RWPE2 (cell line): ENCODE measurements at places on chromosomes 7 and 10.

DNA sequence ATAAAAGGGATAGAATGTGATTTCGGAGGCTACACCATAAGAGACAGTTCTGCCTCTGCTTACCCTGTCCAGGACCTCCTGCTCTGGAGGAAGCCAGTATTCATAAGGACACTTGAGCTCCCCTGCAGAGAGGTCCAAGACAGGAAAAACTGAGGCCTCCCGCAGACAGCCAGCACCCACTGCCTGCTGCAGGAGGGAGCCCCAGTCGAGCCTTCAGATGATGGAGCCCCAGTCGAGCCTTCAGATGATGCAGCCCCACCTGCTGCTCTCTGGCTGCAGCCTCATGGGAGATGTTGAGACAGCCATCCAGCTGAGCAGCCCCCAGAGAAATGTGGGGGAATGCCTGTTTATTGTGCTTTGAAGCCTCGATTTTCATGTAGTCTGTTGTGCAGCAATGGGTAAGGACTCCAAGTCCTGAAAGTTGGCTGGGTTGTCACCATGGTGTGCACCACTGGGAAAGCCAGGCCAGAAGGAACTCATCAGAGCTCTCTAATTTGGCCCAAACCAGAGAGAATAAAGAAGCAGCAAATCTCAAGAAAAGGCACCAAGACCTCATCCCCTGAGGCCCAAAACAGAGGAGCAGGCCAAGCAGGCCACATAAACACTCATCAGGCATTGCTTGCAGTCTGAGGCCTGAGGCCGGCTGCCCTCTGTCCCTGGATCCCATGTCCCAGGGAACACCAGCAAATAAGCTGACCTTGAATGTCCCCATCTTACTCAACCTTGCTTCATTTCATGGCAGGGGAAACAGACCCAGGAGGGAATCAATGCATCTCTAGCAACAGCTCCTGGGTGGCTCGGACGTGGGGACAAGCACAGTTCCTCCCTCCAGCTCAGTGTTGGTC lies 30.9 kb downstream of the CALML5 start:
- no peak for DNase-seq

- no peak for DNase-seq
These were observed 381.0 kb upstream of the TPK1 start for GRCh38 chr7:145216866-145217265.

DNA sequence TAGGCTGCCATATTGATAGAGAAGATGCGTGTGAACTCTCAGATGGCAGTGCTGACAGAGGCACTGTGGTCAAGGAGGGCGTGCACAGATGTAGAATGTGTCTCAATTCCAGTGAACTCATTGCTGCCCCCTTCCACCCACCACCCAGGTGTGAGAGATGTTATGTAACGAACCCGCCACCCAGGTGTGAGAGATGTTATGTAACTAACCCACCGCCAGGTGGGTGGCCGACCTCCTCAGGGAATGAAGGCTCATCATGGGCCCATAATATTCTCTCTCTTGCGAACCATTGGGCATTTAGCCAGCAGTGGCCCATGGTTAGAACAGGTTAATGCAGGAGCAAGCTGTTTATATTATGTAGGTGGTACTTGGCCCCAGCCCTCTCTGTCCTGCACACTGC lies 140.4 kb upstream of the MTPN start:
- DNase-seq, result no peak

DNA sequence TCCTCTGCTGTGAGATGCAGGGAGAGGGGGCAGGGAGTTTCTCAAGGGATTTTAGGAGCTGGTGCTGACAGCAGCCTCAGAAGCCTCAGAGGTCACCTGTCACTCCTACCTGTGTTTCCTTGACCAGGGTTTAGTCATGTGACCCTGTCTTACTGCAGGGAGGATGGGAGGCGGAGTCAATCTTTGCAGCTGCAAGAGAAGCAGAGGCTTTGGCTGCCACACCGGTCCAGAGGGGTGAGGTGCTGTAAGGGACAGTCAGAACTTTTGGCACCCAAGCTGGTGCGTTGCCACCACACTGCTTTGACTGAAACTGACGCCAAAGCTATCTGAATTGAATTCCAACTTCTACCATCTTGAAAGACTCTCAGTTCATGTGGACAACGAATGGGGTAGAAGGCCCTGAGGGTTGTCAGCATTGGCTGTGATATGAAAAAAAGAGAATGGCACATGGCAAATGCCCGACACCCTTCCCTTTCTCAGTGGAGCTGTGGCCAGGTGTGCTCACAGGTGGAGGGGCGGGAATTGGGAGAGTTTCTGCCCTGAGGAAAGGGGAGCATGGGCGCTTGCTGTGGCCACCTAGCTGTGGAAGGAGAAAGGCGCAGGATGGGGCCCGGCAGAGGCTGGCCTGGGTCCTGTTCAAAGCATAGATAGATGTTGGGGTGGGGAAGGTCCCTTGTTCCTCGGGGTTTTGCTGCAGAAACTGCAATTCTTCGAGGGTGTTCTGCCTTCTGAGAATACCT lies 69.3 kb downstream of the ARHGAP22 start:
- DNase-seq, result no peak

GRCh38 chr7:139598642-139599041 lies 75.2 kb downstream of the CLEC2L start:
- no peak for DNase-seq

DNA sequence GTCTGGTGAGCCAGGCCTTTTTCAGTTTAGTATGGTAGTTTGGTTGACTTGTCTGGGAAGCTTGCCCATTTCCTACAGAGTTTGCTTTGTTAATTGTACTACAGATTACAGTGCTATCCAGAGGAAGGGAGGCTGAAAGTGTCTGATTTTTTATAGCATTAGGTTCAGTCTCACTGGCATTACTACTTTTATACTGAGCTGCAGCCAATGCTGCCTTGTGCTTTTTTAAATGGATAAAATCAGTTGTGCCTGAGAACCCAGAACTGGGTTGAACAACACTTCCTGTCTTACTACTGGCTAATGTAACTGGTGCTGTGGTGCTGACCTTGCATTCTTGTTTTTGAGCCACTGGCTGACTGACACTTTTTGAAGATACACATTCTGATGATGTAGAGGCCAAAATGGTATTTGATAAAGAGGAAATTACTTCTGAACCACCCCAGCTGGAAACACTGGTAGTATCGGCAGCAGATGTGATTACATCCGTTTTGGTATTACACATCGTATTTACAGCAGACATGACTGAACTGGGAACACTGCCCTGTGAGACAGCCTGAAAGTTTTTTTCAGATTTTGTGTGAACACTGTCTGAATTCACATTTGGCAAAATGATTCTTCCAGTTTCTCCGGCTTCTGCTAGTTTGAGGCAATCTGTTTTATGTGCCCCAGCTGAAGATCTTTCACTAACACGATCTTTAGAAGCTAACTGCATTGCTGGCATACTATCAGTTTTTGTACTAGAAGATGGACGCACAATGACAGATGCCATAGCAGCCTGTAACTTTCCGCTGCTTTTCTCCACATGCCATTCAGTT lies 74.1 kb downstream of the NRBF2 start:
- DNase-seq, result no peak

- DNase-seq, result no peak
These were observed 193.0 kb downstream of the PCDH15 start for GRCh38 chr10:54607983-54608382.

DNA sequence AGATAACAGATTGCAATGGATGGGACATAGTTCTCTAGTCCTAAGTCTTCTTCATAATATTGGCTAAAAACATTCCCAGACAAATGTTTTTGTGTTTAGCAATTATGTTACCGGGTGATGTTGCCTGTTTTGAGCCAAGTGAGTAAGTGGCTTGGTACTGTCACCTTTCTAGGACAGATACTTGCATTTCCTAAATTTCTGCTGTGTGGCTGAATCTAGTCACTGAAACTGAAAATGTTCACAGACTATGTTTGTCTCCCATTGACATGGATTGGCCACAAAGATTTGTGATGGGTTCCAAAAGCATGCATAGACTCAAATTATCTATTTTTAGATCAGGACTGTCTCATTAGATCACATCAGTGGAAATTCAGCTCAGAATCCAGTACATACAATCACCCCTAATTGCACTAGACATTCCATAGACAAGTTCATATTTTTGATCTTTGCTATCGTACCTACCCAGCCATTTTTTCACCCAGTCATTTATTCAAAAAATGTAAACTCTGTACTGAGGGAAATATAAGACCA lies 1222.1 kb upstream of the AUTS2 start:
- DNase-seq, result no peak

- DNase-seq, result no peak
These were observed 2.6 kb downstream of the FLNC start for GRCh38 chr7:128832880-128833147.

DNA sequence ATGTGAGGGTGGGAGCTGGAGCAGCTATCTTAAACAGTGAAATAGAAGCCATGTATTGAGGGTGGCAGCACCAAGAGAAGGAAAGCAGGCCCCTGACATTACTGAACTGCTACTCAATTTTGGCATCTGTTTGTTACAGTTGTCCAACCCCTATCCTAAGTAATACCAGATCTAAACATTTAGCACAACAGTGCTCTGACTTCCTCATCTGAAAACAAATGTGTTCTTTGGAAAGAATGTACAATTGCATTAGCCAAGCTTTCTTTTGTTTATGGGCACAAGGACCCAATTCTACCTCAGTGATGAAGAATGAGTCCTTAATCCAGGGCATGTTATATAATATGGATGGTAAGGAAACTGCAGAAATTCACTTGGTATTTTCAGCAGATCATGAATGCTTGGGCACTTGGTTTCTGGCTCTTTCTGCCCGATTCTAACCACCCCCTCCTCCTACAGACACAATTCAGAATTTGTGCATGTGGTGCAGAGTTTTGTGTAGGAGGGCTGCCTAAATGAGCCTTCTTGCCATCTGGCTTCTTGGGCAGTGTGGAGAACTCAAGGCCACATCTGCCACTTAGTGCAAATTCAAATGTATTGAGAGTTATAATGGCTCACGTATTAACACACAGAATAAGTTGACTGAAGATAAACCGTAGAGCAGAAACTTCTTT lies 36.9 kb upstream of the KMT2E start:
- DNase-seq, result no peak

DNA sequence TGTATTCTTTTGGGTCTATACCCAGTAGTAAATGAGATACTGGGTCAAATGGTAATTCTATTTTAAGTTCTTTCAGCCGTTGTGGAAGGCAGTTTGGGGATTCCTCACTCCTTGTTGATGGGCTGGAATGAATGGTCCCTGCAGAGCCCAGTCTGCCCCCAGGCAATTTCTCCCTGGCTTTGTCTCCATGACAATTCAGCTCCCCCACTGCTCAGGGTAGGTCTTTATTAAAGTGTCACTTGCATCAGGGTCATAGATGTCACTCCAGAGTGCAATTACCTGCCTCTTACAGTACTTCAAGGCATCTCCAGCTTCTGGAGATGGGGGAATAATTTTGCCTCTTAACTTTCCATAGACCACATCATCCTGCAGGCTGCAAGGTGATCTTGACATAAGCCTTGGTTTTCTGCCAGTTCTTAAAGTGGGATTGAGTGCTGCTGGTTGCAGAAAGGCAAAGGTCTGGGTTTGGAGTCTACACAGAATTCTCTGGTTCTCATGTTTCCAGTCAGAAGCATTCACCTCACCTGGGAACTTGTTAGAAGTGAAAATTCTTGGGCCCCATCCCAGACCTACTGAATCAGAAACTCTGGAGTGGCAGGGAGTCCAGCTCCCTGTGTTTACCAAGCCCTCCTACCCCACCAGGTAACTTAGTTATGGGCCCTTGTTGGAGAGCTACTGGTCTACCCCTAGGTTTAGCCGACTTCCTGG lies 442.4 kb downstream of the GALNT17 start:
- DNase-seq, result no peak

GRCh38 chr10:47056247-47056510 lies 145.0 kb downstream of the PTPN20 start:
- DNase-seq, result no peak

DNA sequence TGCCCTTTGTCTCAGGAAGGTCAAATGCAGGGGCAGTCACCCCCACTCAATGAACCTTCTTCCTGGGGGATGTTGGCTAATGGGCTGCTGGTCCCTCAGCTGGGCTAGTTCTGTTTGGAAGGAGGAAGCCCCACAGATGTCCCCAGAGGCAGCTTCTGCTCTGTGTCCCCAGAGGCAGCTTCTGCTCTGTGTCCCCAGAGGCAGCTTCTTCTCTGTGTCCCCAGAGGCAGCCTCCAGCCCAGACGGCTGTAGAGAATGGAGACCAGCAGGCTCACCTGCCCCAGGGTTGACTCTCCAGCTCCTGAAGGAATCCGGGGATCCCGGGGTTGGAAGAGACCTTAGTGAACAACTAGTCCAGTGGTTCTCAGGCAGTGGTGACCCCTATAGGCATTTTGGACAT lies 62.5 kb upstream of the LEP start:
- DNase-seq, result no peak

DNA sequence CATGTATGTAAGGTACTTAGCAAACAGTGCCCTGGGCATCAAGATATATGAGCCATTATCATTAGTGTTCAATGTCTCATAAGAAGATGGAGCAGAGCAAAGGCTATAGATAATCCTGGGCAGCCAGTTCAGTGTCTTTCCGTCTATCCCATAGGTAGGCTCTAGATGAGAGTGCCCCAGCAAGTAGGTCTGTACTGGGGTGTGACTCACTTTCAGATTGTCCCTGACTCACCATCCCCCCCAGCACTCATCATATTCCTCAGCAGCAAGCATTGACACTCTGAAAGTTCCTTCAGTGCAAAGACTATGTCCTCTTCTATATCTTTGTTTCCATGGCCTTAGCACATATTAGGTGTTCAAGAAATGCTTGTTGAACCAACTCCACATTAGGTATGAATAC lies 20.0 kb upstream of the FAM204A start:
- no peak for DNase-seq
